NCI-H1436 (cell line): ENCODE measurements at places on chromosomes 7 and 10.
A peak's percentile ranks its signal among the peaks of the same experiment; 100 is the strongest.

DNA sequence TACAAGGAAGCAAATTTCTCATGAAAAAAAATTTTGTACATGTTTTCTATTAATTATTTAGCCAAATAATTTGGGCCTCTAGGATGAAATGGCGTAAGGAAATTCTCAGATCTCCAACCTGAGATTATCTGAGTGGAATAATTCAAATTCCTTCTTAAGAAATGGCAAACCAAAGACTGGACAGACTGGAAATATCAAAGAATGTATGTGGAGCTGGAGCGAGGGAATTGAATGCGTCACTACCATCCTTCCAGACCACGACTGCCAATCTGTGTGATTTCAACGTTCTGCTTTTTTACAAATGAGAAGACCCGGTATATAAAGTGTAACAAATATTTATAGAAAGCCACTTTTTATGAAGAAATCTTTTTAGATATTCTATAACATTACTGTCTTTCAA, 12.4 kb upstream of the BLNK start:
- no peak for DNase-seq

DNA sequence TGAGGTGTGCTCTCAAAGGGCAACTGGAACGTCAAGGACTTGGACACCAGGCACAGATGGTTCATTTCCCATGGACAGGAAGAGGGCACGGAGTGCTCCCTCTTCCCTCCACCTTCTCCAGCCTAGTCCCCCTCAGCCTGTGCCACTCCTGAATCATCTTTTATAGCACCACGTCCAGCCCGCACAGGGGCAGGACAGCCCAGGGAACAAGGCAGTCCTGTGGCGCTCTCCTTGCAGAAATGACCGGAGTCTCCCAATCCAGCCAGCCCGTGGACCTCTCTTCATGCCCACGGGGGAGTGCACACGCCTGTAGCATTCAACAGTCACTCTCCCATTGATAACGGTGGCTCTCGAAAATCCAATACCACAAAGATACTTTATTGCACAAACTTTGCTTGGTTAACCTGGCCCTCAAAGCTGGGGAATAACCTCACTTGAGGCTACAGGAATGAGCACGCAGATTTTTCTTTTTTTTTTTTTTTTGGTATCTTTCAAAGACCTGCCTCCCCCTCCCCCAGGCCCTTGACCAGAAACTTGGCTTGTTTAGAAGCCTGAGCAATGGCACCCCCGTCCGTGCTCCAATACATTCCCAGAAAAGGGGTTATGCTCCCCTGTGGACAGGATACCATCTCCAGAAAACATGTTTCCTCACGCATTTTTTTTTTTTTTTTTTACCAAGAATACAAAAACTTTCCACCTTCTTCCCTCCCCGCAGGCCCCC, 733 bp downstream of the PRKCQ start:
- DNase-seq, result no peak

DNA sequence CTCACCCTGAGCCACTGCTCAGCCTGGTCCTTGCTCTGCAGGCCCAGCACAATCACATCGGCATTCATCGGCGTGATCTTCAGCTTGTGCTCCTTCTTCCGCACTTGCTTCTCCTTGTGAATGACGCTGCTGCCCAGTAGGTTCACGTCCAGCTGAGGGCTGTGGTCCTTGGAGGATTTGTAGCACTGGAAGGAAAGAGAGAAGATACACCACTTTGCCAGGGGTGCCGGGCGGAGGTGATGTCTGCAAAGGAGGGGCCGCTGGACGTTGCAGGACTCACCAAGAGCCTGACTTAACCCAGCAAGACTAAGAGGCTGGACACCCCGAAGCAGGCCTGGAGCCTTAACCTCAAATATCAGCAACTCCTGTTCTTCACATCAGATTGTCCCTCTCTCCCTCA, 74.8 kb downstream of the VWA2 start:
- no peak for DNase-seq

DNA sequence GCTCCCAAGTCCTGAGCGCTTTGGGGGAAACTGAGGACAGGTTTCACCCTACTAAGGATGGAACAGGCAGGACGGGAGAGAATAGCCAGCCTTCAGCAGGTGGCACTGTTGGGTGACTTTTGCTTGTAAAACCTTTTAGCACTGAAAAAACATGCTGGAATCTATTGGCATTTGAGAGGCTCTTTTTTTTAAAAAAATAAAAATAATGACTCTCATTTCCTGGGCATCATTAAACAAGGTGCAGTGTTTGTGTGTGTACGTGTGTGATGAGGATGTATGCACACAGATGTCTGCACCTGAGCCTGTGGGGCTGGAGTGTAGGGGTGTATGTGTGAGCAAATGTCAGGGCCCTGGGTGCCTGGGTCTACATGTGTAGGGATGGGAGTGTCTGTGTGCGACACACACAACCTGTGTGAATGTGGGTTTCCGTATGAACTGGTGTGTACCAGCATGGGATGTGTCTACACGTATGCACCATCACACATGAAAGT, 177.9 kb downstream of the RPS24 start:
- DNase-seq, result peak; percentile 17

DNA sequence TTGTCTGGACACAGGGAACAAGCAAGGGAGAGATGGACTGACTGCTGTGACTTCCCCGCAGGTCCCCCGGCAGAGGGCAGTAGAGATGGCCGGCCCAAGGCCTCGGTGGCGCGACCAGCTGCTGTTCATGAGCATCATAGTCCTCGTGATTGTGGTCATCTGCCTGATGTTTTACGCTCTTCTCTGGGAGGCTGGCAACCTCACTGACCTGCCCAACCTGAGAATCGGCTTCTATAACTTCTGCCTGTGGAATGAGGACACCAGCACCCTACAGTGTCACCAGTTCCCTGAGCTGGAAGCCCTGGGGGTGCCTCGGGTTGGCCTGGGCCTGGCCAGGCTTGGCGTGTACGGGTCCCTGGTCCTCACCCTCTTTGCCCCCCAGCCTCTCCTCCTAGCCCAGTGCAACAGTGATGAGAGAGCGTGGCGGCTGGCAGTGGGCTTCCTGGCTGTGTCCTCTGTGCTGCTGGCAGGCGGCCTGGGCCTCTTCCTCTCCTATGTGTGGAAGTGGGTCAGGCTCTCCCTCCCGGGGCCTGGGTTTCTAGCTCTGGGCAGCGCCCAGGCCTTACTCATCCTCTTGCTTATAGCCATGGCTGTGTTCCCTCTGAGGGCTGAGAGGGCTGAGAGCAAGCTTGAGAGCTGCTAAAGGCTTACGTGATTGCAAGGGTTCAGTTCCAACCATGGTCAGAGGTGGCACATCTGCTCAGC, 6.0 kb downstream of the CYREN start:
- no peak for DNase-seq

GRCh38 chr10:102504976-102505300, 1.2 kb downstream of the SUFU start:
- DNase-seq, result no peak
